ENCODE measurements at places on chromosomes 7 and 10.

DNA sequence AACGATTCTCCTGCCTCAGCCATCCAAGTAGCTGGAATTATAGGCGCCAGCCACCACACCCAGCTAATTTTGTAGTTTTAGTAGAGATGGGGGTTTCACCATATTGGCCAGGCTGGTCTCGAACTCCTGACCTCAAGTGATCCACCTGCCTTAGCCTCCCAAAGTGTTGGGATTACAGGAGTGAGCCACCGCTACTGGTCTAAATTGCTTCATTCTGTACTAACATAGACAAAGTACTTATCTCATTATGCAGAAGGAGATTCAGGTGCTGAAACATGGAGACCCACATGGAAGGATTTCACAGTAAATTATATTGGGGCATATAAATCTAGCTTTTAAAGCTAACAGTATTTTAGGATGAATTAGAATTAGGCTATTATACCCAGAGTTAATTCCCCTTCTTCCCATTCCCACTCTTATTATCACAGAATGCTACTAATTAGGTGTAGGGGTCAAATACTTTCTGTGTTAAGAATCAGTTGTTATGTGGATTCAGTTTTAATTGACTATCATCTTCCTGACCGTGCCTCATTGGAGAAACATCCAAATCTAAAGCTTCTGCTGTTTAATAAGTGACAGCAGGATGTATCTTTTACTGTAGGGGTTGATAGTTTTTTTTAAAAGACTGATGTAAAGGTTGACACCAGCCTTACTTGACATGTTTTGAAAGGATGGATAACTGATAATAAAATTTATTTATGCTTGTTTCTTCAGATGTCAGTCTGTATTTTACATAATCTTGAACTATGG, 27.2 kb downstream of the ADK start:
- DNase-seq, result no peak

DNA sequence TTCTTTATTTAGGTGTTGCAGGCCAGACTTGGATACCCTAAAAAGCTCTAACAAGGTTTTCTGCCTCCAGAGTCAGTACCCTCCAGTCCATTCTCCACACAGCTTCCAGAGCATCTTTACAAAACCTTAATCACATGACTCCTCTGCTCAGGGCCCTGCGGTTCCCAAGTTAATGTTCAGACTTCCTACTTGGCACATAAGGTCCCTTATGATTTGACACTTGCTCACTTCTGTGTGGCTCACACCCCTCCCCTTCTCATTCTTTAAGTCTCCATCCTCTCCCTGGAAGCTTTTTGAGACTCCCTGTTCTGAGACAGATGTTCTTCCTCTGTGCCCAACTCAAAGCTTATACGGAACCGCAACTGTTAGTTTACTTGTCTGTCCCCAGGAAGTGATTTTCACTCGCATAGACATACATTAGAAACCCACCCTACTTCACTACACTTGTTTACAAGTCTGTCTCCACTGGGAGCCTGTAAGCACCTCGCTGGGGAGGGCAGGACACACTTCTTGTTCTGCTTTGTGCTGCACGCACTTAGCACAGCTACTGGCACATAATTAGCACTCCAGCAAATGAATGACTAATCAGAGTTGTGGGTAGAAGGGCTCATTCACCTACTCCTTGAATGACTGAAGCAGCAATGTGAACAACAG, 154.3 kb upstream of the LAMB4 start:
- DNase-seq, result no peak

DNA sequence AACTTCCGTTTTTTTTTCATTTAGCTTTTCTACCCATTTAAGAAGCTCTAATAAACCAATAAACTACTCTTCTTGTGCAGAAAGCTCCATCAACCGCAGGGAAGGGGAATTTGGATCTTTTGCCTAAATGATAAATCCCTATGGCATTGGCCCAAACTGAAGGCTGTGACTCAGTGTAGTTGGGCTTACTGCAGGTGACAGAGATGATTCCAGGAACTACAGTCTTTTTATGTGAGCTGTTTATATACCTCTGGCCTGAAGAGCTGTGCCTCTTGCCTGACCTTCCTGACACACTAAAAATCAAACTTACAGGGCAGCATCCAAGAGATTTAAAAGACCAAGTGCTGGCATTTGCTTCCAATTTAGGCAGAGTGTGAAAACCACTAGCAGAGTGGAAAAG, 25.2 kb downstream of the ABCB1 start:
- DNase-seq, result no peak

- no peak for DNase-seq
Measured at GRCh38 chr7:101422356-101423195, 59.9 kb downstream of the COL26A1 start.

Data from AG04450 (cell line).